Stimulated activated CD8-positive, alpha-beta memory T cell treated with anti-CD3 and anti-CD28 coated beads, Interleukin-4, amount 100 ng/mL, for 48 hours (primary cell): ENCODE measurements at places on chromosomes 6 and 20.

GRCh38 chr6:151627689-151628444 is 134.1 kb downstream of the CCDC170 start:
- DNase-seq, result no peak

DNA sequence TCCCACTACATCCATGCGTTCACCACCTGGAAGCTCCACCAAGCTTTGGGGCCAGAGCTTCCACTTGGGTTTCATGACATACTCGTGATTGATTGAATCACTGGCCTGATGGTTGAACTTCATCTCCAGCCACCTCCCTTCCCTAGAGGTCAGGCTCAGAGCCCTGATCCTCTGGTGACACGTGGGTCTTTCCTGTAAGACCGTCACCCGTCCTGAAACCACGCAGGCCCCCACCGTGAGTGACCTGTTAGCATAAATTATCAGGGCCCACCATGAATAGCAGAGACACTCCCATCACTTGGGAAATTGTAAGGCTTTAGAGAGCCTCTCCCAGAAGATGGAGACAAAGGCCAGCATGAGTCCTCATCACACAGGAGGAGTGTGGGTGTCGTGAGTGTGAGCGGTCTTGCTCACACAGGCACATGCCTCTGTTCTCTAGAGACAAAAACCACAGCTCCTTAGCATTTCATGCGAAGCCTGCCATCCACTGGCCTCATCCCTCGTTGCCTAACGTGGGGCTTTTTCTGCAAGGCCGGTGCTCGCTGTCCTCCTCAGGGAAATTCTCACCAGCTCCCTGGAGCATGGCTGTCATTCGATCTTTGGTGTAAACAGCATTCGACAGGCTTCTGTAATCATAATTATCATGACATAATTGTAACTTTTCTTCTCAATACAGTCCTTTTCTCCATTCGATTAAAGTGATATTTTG is 65.1 kb upstream of the DUSP22 start:
- DNase-seq, result no peak

- DNase-seq, result no peak
Observed at GRCh38 chr20:58511364-58511763, 3.8 kb downstream of the APCDD1L start.

DNA sequence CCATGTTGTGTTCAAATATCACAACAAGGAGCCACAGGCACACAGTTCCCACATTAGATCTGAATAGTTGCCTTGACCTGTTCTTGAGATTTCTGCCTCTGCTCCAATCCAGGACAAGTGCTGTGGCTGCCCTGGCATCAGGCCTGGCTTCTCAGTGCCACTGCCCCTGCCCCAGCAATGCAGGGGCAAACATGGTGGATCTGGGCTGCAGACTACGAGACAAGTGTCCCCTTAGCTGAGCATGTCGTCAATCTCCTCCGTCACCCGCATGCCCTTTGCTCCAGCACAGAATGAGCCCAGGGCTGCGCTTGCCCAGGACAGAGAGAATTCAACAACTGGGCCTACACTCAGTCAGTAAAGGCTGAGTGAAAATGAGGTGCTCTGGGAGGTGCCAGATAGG is 201.6 kb downstream of the SYNDIG1 start:
- no peak for DNase-seq
